Amygdala (tissue), 56 donors: ENCODE measurements at places on chromosomes 2 and 18.
A peak's percentile ranks its signal among the peaks of the same experiment; 100 is the strongest.

DNA sequence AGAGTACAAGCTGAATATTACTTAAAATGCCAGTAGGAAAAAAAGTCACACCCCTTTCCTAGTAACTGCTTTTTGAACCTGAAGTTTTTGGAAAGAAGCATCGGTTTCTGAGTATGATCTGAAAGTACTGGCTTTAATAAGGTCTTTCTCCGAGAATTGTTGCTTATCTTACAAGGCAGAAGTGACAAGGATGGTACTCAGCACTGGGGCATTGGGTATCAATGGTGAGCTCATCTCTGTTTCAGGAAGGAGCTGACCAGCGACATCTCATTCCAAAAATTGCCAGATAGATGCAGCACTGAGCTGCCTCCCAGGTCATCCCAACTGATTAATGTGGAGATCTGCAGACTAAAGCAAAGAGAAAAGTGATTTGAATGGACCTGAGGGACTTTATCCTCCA, 85.4 kb downstream of the FMNL2 start:
- peak; percentile 16 for DNase-seq

- no peak for DNase-seq
Measured at GRCh38 chr2:178330175-178331017, 120.6 kb downstream of the PRKRA start.

DNA sequence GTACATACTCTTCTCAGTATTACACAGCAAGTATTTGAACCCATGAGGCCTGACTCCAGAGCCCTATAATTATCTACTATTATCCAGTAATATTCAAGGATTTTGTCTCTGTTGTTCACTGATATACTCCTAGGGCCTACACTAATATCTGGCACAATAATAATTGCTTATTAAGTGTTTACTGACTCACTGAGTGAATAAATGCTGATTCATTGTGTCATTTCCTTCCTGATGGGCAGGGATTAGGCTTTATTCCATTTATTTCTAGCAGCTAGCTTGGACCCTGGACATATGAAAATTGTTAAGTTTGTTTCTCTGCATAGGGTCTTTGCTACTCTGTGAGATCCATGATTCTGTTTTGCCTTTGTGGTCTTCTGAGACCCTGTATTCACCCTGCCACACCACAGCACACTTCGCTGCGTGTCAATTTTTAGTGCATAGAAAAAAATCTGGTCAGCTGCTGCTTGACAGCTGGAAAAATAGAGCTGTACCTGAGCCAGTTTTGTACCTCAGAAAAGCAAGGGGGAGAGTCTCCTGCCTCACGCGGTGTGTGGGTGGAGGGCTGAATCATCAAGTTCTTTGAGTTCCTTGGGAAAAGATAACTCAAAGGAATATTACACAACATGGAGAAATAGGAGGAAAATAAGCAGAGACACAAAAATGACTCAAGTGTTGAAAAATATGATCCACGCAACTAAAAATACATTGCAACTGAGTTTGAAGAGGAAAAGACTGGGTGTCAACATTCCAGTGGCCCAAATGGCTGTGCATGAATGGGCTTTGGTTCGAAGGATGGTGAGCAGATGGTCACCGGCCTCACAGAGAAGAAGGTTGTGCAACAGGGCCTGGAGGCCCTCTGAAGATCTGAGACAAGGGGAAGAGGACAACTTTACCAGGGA, 18.9 kb upstream of the DPP4 start:
- DNase-seq, result no peak

- no peak for DNase-seq
Measured at GRCh38 chr18:13253786-13254688, 35.5 kb downstream of the LDLRAD4 start.

- no peak for DNase-seq
Measured at GRCh38 chr2:20571644-20572215, 79.2 kb downstream of the HS1BP3 start.

- no peak for DNase-seq
Measured at GRCh38 chr2:192443831-192444230, 249.1 kb upstream of the TMEFF2 start.

GRCh38 chr2:41791523-41791922, 256.3 kb upstream of the PKDCC start:
- no peak for DNase-seq

GRCh38 chr18:21481739-21482138, 118.8 kb downstream of the ESCO1 start:
- DNase-seq, result no peak

DNA sequence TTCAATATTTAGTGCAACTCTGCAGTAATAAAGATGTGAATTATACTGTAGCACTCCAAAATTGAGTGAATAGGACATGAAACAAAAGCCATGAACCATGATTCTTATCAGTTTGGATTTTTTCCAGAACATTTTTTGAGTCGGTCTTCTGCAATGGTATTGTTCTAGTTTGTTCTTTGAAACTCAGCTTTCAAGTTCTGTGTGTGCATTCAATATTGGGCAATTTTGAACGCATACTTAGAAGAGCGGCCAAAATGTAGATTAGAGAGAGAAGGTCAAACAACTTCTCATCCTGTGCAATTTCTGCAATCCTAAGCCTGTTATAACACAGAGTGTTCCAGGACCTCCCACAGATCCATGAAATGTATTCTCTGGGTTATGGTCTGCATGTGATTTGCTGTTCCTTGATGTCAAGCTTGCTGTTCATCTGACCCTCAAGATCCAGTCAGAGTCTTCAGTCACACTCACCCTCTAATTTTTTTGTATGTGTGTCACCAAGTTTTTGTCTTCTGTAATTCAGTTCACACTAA, 48.3 kb downstream of the TSPYL6 start:
- no peak for DNase-seq

DNA sequence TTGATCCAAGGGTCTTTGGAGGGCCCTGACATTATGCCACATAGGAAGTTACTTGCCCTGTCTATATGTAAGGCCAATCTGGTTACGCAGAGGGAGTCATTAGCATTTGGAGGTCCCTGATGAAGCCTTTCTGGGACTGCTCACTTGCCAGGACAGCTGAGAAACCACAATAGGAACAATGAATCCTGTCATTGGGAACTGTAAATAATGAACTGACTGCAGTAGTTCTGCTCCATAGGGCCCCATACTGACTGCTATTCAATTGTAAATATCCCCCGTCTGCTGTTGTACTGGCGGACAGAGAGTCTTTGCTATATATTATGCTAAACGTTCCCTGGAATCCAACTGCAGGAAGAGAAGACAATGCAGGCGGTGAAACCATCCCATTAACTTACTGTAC, 149.4 kb upstream of the DCC start:
- DNase-seq, result no peak
